Hepatic stellate cell (primary cell): ENCODE measurements at places on chromosomes 16 and 17.

GRCh38 chr16:1163567-1164055 lies 10.7 kb downstream of the CACNA1H start:
- no peak for DNase-seq

DNA sequence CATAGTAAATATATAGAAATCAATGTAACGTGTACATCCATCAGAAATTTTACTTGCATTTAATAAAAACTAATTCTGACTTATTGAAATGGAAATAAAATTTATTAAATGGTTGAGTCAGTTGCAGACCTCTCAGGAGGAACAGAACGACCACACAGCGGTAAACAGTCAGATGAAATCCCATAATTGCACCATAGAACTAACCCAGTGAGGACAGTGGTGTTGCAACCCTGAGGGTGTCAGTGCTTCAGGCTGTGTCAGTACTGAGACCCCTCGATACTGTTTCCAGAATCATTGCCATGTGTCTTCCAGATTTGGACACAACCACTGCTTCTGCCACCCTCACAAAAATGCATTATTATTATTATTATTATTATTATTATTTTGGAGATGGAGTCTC lies 29.0 kb upstream of the SSTR2 start:
- no peak for DNase-seq

DNA sequence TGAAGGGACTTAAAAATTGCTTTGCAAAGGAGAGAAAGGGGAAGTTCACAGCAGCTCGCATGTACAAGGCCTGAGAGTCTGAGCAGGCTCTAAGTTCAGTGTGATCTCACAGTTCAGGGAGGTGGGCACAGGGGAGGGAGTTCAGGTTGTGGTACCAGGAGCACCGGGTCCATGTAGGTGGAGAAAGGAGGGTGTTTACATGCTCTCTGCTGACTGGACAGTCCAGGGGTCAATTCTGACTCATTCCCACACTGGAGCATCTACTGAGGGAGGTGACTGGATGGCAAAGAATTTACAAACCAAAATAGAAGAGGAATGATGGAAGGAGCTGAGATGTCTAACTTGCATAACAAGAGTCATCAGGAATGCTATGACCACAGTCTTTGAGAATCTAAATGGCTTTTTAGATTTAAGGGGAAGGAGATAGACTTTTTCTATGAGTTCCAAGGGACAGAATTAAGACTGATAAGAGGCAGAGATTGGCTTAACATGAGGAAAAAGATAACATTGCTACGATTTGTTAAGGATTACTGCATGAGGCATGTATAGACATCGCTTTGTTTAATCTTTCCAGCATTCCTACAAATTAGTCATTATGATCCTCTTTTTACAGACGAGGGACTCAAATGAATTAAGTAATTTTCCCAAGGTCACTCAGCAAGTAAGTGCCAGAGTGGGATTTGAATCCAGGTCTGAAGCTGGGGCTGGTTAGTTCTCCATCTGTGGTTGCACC lies 29.9 kb downstream of the MIS12 start:
- peak; percentile 89 for DNase-seq

GRCh38 chr17:42345396-42346073 lies 42.7 kb downstream of the STAT3 start:
- no peak for DNase-seq

DNA sequence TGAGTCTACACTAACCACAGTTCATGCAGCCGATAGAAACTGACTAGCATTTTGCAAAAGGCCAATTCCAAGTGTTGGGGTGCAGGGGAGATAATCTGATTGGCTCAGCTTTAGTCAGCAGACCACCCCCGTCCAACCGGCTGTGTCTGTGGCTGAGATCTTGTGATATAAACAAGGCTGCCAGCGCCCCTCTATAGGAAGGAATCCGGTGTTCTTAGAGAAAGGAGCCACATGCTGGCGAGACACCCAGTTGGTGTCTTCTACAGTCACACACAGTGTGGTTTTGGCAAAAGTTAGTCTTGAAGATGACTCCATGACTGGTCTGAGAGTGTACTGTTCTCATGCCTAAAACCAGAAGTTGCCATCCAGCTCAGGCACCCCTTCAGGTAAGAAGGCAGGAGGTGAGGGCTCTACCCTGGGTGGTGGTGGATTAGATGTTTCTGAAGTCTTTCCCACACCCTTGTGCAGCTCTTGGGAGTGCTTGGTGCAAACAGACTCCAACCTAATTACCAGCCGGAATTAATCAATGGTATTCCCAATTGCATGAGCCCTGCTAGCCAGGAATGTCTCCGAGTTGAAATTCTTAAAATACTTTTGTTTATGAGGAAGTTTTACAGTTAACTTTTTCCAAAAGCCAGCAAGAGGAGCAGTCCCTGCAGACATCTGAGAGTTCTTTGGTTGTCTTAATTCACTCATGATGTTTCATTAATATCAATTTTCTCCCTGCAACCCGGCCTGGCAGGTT lies 172.3 kb upstream of the IRX6 start:
- no peak for DNase-seq

DNA sequence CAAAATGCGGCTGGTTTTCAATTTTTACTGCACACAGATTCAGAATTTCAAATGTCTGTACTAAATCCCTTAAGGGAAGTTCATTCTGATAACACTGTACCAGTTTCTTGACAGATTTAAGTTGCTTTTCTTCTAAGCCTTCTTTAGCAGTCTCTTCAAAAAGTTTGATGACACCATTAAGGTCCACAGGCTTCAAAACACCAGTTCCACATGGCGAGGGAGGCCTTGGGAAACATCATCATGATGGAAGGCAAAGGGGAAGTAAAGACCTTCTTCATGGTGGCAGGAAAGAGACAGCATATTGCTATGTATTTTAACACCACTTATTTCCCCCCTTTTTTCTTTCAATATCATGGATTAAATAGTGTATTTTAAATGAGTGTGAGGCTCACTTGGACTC lies 24.5 kb downstream of the NLRC5 start:
- DNase-seq = no peak

DNA sequence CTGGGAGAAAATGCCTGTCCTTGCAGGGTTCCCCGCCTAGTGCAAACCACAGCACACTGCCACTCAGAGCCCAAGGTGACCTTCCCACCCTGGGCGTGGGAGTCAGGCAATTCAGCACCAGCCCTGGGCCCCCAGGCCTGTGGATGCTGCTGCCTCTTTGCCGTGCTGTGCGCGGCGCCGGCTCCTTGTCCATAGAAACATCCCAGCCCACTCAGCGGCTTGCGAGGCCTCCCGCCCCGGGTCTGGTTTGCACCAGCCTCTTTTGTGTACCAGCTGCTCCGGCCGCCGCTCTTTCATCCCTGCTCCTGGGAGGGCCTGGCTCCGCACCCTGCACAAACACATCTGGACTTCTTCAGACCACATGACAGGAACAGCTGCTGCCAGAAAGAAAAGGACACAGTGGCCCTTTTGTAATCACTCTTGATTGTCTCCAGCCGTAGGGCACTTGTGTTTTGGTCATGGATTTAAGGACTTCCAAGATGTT lies 75.4 kb upstream of the SDK2 start:
- no peak for DNase-seq

- DNase-seq = peak; percentile 83
Measured at GRCh38 chr17:40550608-40551007, 14.7 kb downstream of the CCR7 start.

GRCh38 chr17:48047113-48047740 lies 932 bp upstream of the NFE2L1 start:
- no peak for DNase-seq

DNA sequence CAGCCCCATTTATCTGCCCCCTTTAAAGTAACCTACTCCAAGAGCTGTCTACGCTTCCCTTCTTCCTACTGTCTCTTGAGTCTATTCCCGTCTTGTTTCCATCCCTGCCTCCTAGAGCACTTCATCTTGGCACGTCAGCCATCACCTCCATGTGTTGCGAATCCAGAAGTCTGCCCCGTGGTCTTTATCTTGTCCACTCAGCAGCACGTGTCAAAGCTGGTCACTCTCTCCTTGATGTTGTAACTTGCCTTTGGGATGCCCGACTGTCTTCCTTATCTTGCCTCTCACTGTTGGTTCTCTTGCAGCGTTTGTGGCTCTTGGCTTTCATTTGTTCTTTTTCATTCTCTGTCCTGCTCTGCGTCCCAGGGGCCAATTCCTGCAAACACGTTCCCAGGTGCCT lies 99.4 kb downstream of the PLCG2 start:
- DNase-seq = no peak

GRCh38 chr17:58534901-58535421 lies 20.5 kb upstream of the MTMR4 start:
- no peak for DNase-seq

GRCh38 chr17:68621065-68621464 lies 19.9 kb upstream of the FAM20A start:
- DNase-seq = no peak

DNA sequence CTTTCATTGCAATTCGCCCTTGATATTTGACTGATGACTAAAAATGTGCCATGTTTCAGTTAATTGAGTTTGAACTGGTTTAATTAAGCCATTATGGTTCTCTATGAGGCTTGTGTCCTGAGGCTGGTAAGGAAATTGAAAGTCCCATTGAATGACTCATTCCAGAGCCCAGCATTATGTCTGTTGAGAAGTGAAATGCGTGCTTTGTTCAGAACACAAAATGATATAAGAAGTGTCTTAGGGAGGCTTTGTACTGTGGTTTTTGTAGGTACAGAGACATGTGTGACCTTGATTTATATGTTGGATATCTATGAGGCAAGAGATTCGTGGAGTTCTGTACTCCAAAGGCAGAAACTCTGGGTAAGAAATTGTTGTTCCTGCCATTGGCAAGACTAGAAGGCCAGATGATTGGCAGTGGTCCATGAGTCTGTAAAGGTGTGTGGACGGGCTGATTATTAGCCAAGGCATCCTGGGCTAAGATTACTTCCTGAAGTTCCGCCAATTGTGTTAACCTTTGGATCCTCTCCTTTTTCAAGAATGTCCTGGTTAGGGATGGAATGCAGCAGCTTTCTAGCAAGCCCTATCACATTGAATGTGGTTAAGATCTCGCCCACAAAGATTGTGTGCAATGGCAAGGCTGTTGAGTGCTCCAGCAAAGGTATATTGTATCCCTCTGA lies 103.7 kb downstream of the NPIPB5 start:
- DNase-seq = no peak

- DNase-seq = no peak
Measured at GRCh38 chr17:31695456-31696090, 163.5 kb downstream of the COPRS start.

- DNase-seq = no peak
Measured at GRCh38 chr17:63434951-63435571, 11.0 kb downstream of the CYB561 start.

- no peak for DNase-seq
Measured at GRCh38 chr16:11016524-11016988, 72.2 kb downstream of the CLEC16A start.

GRCh38 chr16:57049678-57050077 lies 42.7 kb upstream of the CPNE2 start:
- no peak for DNase-seq

GRCh38 chr17:61862105-61862574 lies 1.2 kb downstream of the BRIP1 start:
- peak; percentile 11 for DNase-seq

DNA sequence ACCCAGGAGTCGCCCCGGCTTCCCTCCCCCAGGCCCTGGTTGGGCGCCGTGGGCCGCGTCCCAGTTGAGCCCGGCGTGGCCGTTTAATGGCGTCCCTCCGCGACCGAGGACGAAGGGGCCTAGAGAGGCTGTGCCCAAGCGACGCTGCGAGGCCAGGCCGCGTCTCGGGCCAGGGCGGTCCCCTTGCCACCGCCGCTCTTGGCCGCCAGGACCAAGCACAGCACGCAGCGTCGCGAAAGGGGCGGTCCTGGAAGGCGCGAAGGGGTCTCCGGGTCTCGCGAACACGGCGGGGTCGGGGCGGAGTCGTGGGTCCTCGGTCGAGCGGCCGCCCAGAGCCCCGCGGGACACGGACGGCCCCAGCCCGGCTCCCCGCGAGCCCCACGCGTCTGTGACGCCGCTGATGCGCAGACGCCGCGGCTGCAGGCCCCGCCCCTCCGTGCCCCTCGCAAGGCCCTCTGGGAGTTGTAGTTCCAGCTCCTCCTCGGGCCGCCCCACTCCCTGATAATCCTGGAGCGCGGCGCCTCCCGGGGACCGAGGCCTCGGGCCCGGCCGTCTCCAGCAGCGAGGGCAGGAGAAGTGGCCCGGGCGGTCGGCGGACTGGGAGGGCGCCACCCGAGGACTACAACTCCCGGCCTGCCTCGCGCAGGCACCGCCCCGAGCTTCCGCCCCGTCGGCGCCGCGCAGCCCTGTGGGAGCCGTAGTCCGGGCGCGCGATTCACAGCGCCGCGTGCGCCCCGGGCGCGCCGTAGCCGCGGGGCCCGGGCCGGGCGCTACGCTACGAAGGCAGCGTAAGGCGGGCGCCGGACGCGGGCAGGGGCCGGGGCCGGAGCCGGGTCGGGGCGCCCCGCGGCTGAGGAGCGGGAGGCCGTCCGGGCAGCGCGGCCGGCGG lies at the start of gene CAPN15:
Gene CAPN15 (plus strand): TSS at position 698 of the 889 bp plus-strand sequence. CDS start 19,127 bp downstream, outside the sequence.
- DNase-seq = peak; percentile 86

GRCh38 chr16:17273142-17273561 lies 197.6 kb downstream of the XYLT1 start:
- DNase-seq = peak; percentile 80

DNA sequence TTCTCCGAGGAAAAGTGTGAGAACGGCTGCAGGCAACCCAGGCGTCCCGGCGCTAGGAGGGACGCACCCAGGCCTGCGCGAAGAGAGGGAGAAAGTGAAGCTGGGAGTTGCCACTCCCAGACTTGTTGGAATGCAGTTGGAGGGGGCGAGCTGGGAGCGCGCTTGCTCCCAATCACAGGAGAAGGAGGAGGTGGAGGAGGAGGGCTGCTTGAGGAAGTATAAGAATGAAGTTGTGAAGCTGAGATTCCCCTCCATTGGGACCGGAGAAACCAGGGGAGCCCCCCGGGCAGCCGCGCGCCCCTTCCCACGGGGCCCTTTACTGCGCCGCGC lies at the start of gene ERBB2:
Gene ERBB2 (plus strand): TSS at position 247 of the 330 bp plus-strand sequence. CDS start 175 bp downstream, outside the sequence.
- peak; percentile 88 for DNase-seq

DNA sequence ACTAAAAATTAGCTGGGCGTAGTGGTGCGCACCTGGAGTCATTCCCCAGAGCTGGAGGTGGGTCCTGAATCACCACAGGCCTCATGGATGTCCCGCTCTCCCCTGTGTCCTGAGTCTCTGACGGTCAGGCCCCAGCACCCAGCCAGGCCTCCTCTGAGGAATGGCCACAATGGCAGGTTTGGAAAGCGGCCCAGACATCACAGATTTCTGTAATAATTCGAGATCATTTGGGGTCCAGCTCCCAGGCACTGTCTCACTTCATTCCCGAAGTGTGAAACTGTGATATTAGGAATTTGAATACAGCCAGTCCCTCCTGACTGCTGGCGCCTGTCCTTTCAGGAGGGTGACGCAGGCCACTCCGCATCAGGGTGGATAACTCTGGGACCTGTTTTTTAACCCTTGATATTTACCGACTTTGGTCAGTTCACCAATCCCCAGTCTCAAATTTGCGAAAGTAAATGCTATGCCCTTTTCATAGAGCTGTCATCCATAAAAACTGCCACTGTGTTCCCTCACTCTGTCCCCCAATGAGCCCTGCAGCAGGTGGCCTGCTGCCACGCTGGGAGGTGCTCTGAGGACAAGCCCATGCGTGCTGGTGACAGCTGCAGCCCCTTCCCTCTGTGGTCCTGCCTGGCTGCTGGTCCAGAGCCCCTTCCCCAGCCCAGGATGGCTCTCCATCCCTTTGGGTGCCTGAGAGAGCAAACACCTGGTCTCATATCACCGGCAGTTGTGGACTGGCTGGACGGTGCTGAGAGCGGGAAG lies 28.3 kb upstream of the RPTOR start:
- no peak for DNase-seq

GRCh38 chr16:12087901-12088421 lies 111.4 kb downstream of the SNX29 start:
- DNase-seq = no peak

- DNase-seq = no peak
Measured at GRCh38 chr16:77748421-77749005, 26.2 kb downstream of the NUDT7 start.

- DNase-seq = peak; percentile 32
Measured at GRCh38 chr16:82990155-82990554, 363.4 kb downstream of the CDH13 start.

- DNase-seq = no peak
Measured at GRCh38 chr17:49595328-49595727, 19.7 kb downstream of the NXPH3 start.
